ENCODE measurements at places on chromosomes 4 and X. TPM values are rescaled to one million over a fixed set of nuclear protein-coding genes. Genes with fewer than 3 reads are reported as not detected.
A peak's percentile ranks its signal among the peaks of the same experiment; 100 is the strongest.

GRCh38 chr4:122831515-122832196, 5.0 kb downstream of the FGF2 start:
- peaks cover 6% of the 10 kb centered on the region for H3K36me3 ChIP-seq
- H3K27me3 ChIP-seq = peaks cover 42% of the 10 kb centered on the region
- H3K4me3 ChIP-seq = no peak overlapping the region
- H3K27ac ChIP-seq = no peak overlapping the region
- DNase-seq = no peak

The SERTM2 gene
- not detected for total RNA-seq

GRCh38 chrX:73647632-73648322, 84.8 kb downstream of the CHIC1 start:
- H3K27me3 ChIP-seq = no peaks in the 10 kb centered on the region
- H3K4me1 ChIP-seq = no peaks in the 10 kb centered on the region
- H3K36me3 ChIP-seq = peaks cover 7% of the 10 kb centered on the region
- H3K27ac ChIP-seq = no peak overlapping the region
- no peak for DNase-seq

DNA sequence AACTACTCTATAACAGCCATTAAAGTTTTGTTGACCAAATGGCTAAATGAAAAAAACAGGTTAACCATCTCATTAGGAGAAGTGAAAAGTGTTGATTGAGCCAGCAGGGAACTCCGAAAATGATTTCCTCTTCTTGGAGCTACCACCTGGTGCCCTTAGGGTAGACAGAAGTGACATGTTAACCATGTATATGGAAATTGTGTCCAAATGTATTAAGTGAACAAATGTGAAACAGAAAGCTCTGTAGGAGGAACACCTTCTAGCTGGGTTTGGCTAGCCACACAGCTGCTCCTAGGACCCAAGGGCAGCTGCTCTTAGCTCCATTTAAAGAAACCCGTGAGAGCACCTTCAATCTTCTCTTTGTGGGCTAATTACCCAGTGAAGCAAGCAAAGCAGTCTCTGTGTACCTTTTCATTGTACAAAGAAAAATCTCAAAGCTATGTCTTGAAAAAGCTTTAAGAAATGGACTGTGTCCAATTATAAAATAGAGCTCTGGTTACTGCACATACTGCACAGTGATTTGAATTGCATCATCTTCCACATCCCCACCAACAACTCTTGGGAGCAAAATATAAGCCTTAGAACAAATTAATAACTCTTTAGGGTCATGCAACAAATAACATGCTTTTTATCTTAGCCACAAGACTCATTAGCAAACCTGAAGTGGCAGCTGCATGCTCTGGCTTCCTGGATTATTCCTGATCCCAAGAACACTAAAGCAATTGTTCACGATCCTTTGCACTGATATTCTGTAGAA, 59.2 kb upstream of the PARM1 start:
- H3K27ac ChIP-seq = no peak overlapping the region
- DNase-seq = no peak
- no peaks in the 10 kb centered on the region for H3K4me1 ChIP-seq
- H3K27me3 ChIP-seq = peaks cover 4% of the 10 kb centered on the region
- no peaks in the 10 kb centered on the region for H3K36me3 ChIP-seq
- H3K4me3 ChIP-seq = no peak overlapping the region

The CNGA1 gene
- not detected for total RNA-seq

DNA sequence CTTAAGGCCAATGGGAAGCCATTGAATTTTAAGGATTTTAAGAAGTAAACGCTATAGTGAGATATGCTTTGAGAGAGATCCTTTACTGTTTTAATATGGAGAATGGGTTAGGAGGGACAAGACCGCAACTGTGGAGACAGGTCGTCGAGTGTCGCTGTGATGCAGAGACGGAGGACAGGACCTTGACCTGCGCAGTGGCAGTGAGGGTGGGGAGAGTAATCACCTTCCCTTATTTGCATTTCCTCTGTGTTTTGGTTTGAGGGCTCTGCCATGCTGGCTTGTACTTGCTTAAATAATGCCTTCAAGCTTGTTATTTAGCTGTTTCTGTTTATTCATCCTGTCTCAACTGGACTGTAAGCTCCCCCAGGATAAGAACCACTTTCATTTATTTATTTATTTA, 345.0 kb downstream of the FBXW7 start:
- no peaks in the 10 kb centered on the region for H3K27me3 ChIP-seq
- H3K4me1 ChIP-seq = peaks cover 19% of the 10 kb centered on the region
- no peak overlapping the region for H3K27ac ChIP-seq
- H3K36me3 ChIP-seq = no peaks in the 10 kb centered on the region
- H3K4me3 ChIP-seq = no peak overlapping the region

DNA sequence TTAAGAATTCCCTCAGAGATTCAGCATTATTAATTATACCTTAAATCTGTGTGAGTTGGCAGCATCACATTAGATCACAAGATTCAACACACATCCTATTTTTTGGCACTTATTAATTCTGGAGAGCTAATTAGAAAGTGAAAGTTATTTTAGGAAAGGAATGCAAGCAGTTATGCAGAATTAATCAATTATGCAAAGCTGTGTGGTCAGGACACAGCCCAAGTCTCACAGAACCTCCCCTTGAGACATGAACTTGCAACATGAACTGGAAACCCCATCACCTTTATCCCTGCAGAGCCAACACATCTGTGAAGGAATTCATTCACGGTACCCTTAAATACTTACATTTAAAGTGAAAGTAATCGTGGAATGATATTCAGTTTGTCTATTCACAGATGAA, 80.5 kb downstream of the TSPAN5 start:
- DNase-seq = no peak
- H3K27ac ChIP-seq = no peak overlapping the region
- peaks cover 22% of the 10 kb centered on the region for H3K4me1 ChIP-seq

DNA sequence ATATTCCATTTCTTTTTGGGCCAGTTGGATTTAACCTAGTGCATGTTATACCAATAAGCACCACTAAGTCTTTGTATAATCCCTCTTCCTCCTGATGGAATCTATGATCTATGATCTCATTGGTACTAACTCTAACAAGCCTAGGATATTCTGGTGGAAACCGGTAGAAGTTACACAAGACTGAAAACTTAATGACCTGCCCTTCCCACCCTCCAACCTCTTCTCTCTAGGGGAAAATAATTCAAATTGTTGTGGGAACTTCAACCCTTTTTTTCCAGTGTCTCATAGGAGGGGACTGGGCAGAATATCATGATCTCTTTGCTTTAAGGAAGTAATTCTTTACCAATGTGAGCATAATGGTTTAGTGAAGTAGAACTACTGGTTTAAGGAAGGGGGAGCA, 289.5 kb upstream of the BOD1L1 start:
- H3K27ac ChIP-seq = no peak overlapping the region
- no peaks in the 10 kb centered on the region for H3K27me3 ChIP-seq
- H3K36me3 ChIP-seq = no peaks in the 10 kb centered on the region
- no peak for DNase-seq
- H3K4me1 ChIP-seq = no peaks in the 10 kb centered on the region

GRCh38 chr4:152805818-152806217, 26.1 kb downstream of the ARFIP1 start:
- H3K4me1 ChIP-seq = peaks cover 24% of the 10 kb centered on the region
- DNase-seq = no peak
- H3K4me3 ChIP-seq = no peak overlapping the region

DNA sequence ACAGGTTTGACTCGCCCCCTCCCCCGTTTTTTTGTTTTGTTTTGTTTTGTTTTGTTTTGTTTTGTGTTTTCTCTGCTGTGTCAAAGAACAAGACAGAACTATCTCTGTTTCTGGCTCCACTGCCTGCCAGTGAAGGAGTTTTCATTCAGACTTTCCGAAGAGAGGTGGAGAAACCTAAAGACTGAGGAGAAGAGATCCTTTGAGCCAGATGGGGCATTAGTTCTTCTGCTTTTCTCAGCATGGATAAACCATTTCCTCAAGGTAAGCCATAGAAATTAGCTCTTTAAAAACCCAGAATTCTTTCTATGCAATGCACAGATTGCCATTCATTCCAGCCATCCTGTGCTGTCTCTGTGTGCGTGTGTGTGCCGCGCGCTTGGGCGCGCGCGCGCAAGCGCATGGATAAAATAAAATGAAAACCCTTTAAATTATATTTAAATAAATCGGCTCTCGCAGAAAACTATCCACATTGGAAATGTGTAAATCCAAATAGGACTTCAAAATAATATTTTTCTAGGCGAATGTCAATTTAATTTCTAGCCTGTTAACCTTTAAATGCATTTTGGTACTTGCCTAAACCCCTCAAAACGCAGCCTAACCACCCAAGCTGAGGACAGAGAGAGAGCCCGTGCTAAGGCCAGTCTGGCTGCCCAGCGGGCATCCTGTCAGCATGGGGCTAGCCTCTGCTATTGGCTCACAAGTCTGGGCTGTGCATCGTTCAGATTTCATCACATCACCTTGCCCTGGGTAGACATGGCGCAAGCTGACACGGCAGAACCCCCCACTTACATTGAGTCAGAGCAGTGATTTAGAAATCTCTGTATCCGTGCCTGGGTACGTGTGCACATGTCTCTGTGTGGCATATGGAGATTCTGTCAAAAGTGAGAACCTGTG, 113.0 kb upstream of the VAMP7 start:
- H3K27me3 ChIP-seq = no peaks in the 10 kb centered on the region
- peaks cover 6% of the 10 kb centered on the region for H3K4me1 ChIP-seq
- peak overlapping the region; percentile 80 for H3K4me3 ChIP-seq
- H3K36me3 ChIP-seq = no peaks in the 10 kb centered on the region
- H3K27ac ChIP-seq = no peak overlapping the region

GRCh38 chrX:22974616-22975015, 25.1 kb upstream of the DDX53 start:
- no peak overlapping the region for H3K27ac ChIP-seq
- no peak overlapping the region for H3K4me3 ChIP-seq
- DNase-seq = no peak
- no peaks in the 10 kb centered on the region for H3K36me3 ChIP-seq
- H3K27me3 ChIP-seq = no peaks in the 10 kb centered on the region

The ANOS1 gene
- not detected for total RNA-seq

The UCHL1 gene
- 0.35 TPM for total RNA-seq

The NOP14 gene
- 132 TPM for total RNA-seq

The CABS1 gene
- not detected for total RNA-seq

DNA sequence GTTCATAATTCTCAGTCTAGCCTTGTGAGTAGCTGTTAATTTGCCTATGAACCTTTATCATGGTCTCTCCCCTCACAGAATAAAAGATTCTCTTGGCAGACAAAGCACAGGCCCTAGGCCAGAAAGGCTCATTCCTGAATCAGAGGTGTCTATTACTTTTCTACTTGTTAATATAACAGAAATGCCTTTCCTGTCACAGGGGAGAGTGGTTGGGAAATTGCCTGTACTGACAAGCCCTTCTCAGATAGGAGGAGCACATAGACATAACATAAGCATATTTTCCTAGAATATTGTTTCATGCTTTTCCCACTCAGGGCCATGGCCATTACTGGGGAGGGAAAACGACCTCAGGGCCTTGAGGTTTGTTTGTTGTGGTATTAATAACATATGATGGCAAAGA, 308.3 kb downstream of the BMPR1B start:
- H3K27me3 ChIP-seq = no peaks in the 10 kb centered on the region
- H3K27ac ChIP-seq = no peak overlapping the region
- no peaks in the 10 kb centered on the region for H3K36me3 ChIP-seq
- DNase-seq = no peak
- no peak overlapping the region for H3K4me3 ChIP-seq
- H3K4me1 ChIP-seq = no peaks in the 10 kb centered on the region

DNA sequence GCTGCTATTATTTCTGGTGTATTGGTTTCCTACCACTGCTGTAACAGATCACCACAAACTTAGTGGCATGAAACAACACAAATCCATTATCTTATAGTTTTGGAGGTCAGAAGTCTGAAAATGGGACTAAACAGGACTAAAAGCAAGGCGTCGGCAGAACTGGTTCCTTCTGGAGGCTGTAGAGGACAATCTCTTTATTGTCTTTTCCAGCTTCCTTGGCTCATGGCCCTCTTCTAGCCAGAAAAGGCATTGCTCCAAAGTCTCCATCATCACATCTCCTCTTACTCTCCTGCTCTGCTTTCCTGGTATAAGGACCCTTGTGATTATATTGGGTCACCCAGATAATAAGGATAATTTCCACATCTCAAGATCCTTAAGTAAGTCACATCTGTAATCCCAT, 121.9 kb downstream of the CLCN4 start:
- H3K4me1 ChIP-seq = no peaks in the 10 kb centered on the region
- DNase-seq = no peak
- no peaks in the 10 kb centered on the region for H3K36me3 ChIP-seq
- no peak overlapping the region for H3K27ac ChIP-seq
- H3K4me3 ChIP-seq = no peak overlapping the region
- H3K27me3 ChIP-seq = no peaks in the 10 kb centered on the region

- H3K27me3 ChIP-seq = peaks cover 4% of the 10 kb centered on the region
- no peak for DNase-seq
- H3K4me1 ChIP-seq = no peaks in the 10 kb centered on the region
- H3K27ac ChIP-seq = no peak overlapping the region
- no peaks in the 10 kb centered on the region for H3K36me3 ChIP-seq
- H3K4me3 ChIP-seq = no peak overlapping the region
Observed at GRCh38 chr4:119657111-119657611, 28.6 kb upstream of the PDE5A start.

The HPSE gene
- 17.7 TPM for total RNA-seq

GRCh38 chr4:186606591-186606992, 51.2 kb upstream of the MTNR1A start:
- H3K27ac ChIP-seq = no peak overlapping the region
- no peak for DNase-seq
- no peak overlapping the region for H3K4me3 ChIP-seq
- H3K27me3 ChIP-seq = no peaks in the 10 kb centered on the region

DNA sequence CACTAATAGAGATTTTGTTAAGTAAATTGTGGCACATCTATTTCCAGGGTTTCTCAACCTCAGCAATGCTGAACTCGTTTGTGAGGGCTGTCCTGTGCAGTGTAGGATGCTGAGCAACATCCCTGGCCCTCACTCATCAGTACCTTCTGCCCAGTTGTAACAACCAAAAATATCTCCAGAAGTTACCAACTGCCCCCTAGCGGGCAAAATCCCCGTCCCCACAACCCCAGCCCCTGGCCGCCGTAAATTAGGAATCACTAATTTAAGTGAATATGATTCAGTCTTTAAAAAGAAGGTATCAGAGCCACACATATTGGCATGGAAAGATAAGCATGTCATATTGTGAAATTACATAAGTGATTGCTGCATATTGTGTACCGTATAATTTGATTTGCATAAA, 123.4 kb downstream of the ASB9 start:
- H3K27ac ChIP-seq = no peak overlapping the region
- peaks cover 6% of the 10 kb centered on the region for H3K36me3 ChIP-seq
- DNase-seq = peak; percentile 53

DNA sequence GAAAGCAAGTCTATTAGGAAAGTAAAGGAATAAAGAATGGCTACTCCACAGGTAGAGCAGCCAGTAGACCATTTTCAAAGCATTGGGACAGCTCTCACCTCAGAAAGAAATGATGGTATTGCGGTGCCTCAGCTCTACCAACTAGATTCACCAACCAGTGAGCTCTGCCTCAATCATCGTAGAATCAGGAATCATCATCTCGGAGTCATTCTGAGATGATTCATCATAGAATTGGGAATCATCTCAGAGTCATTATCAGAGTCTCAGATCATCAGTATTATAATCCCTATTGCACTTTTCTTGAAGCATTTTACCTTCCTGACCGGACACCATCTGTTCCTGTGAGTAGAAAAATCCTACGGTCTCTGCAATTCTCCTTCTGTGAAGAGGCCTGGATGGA, 17.5 kb upstream of the SAT1 start:
- peaks cover 2% of the 10 kb centered on the region for H3K4me1 ChIP-seq
- no peak overlapping the region for H3K27ac ChIP-seq
- H3K36me3 ChIP-seq = no peaks in the 10 kb centered on the region

The MAB21L2 gene
- total RNA-seq = not detected

Data from activated CD4-positive, alpha-beta T cell treated with anti-CD3 and anti-CD28 coated beads, Interleukin-2, amount 10 ng/mL, durations not matched to agents 24 days and 14 days (primary cell).